ENCODE measurements at places on chromosomes 4 and X. TPM values are rescaled to one million over a fixed set of nuclear protein-coding genes. Genes with fewer than 3 reads are reported as not detected.

The STIM2 gene
- 35.5 TPM for total RNA-seq

DNA sequence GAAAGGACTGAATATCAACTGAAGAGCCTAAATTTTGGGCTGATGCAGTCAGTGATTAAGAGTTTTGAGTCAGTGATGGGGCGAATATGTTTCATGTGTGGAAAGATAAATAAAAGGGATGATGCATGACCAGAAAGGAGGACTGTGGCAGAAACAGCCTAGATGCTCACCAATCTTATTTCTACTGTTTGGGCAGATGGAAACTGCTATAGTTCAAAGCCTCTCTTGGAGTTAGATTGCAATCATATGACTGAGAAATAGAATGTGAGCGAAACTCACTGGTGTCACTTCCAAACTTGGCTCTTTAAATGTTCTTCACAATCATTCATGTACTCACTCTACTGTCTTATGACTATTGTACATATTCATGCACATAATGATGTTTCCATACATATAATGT is 35.4 kb upstream of the YTHDC1 start:
- no peak overlapping the region for H3K27ac ChIP-seq
- H3K4me1 ChIP-seq: no peaks in the 10 kb centered on the region
- H3K4me3 ChIP-seq: no peak overlapping the region
- H3K27me3 ChIP-seq: no peaks in the 10 kb centered on the region
- no peak for DNase-seq

GRCh38 chr4:155304375-155304774 is 72.4 kb downstream of the MAP9 start:
- H3K4me3 ChIP-seq: no peak overlapping the region
- H3K27ac ChIP-seq: no peak overlapping the region

GRCh38 chr4:87353592-87353991 is 30.9 kb upstream of the HSD17B13 start:
- no peak overlapping the region for H3K27ac ChIP-seq
- no peak overlapping the region for H3K4me3 ChIP-seq
- peaks cover 3% of the 10 kb centered on the region for H3K4me1 ChIP-seq
- peaks cover 6% of the 10 kb centered on the region for H3K36me3 ChIP-seq

DNA sequence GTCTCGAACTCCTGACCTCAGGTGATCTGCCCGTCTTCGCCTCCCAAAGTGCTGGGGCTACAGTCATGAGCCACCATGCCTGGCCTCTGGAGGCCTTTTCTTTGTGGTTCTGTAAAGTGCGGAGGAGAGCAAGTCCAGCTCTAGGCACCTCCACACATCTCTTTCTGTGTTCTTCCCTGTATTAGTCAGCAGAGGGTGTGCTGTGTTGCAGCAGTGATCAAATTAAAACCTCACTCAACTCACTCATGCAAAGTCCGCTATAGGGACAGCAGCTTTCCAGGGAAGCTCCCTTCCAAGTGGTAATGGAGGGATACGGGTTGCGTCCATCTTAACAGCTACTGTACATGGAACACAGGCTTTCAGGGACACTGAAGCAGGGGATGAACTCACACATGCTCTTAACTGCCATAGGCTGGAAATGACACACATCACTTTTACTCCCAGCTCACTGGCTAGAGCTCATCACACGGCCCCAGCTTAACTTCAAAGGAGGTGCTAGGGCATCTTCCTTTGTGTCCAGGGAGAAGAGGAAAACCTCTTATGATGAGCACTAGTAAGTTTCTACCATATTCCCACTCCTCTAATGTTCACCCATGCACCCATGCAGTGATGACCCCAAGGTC is 36.0 kb upstream of the CCNG2 start:
- H3K27ac ChIP-seq: no peak overlapping the region
- no peaks in the 10 kb centered on the region for H3K27me3 ChIP-seq
- no peak overlapping the region for H3K4me3 ChIP-seq
- H3K36me3 ChIP-seq: no peaks in the 10 kb centered on the region
- no peak for DNase-seq
- H3K4me1 ChIP-seq: no peaks in the 10 kb centered on the region

The TCEAL6 gene
- not detected for total RNA-seq

DNA sequence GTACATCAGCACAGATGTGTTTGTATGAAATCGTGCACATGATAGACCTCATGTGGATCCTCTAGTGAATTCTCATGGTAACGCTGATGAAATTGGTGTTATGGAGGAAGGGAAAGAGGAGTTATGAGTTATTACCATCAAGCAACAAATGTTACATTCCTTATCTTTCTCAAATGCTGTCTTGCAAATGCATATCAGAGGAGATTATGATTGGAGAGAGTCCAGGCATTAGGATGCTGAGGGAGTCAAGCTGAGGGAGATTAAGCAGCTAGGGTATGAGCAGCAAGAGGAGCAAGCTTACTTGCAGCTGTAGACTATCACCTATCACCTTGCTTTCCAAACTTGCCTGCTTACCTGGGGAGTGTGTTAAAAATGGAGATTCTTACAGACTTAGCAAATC is 36.8 kb upstream of the SFRP2 start:
- no peaks in the 10 kb centered on the region for H3K4me1 ChIP-seq
- H3K27ac ChIP-seq: no peak overlapping the region
- H3K36me3 ChIP-seq: no peaks in the 10 kb centered on the region
- no peaks in the 10 kb centered on the region for H3K27me3 ChIP-seq
- no peak overlapping the region for H3K4me3 ChIP-seq

DNA sequence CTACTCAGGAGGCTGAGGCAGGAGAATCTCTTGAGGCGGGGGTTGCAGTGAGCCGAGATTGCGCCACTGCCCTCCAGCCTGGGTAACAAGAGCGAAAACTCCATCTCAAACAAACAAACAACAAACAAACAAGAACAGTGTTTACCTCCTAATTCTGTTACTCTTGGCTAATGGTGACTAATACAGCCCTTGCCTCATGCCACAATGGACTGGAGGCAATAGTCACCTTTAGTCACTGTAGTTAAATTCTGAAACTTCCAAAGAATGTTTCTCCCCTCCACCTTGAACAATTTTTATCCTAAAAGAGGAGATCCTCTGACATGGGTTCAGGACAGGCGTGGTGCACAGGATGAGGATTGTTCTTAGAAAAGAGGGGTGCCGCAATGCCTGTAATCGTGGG is 241.2 kb upstream of the CTSO start:
- no peaks in the 10 kb centered on the region for H3K36me3 ChIP-seq
- peaks cover 2% of the 10 kb centered on the region for H3K4me1 ChIP-seq
- no peak overlapping the region for H3K27ac ChIP-seq
- H3K4me3 ChIP-seq: no peak overlapping the region
- H3K27me3 ChIP-seq: no peaks in the 10 kb centered on the region
- no peak for DNase-seq

DNA sequence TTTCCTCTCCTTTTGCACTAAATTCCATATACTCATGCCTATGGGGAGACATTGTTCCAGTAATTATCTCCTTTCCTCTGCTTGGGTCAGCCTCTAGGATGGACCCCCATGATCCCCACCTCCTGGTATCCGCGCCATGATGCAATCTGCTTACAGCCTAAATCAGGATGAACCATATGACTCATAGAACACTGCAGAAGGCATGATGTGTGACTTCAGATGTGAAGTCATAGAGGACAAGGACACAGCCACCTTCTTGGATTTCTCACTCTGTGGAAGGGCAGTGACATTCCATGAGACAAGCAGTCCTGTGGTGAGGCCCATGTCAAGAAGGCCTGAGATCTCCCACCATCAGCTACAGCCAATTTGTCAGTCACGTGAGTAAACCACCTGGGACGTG is 9.0 kb upstream of the TMEM144 start:
- DNase-seq: no peak
- peaks cover 4% of the 10 kb centered on the region for H3K36me3 ChIP-seq
- H3K4me1 ChIP-seq: no peaks in the 10 kb centered on the region
- no peak overlapping the region for H3K4me3 ChIP-seq
- no peaks in the 10 kb centered on the region for H3K27me3 ChIP-seq

DNA sequence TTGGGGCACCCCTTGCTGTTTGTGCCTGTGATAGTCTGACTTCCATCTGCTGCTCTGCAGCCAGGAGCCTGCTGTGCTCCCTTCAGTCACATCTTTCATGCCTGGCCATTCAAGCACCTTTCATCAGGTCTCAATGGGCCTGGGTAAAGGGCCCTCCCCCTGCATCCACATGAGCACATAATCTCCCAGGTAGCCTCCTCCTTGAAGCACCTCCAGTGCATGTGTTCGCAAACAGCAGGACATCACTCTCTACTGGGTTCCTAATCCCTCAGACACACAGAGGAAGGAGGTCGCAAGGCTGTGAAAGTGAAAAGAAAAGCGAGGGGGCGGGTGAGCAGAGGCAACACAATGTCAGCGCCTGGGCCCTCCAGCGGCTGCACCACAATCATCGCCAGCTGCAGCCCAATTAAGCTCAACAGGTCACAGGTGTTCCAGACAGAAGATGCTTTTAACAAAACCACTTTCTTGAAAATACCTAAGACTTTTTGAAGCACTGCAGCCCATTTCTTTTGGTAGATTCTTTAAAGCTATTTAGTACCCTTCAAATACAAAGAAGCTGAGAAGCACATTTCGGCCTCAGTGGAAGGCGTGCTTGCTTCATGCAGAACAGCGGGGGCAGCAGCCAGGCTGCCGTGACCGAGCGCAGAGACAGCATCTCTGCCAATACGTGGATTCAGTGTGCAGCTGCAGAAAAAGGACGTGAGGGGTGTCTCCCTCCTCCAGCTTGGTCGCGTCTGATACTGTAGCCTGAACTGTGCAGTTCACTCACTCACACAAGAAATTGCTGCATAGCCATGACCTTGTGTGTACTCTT is 92.2 kb upstream of the SPRY1 start:
- H3K4me1 ChIP-seq: peaks cover 15% of the 10 kb centered on the region
- no peaks in the 10 kb centered on the region for H3K27me3 ChIP-seq
- no peak overlapping the region for H3K27ac ChIP-seq
- DNase-seq: peak; percentile 50
- H3K36me3 ChIP-seq: no peaks in the 10 kb centered on the region

The KLF8 gene
- total RNA-seq: 12.6 TPM

GRCh38 chr4:16597845-16598596 is 300.4 kb downstream of the LDB2 start:
- H3K27ac ChIP-seq: no peak overlapping the region
- DNase-seq: no peak
- no peaks in the 10 kb centered on the region for H3K27me3 ChIP-seq

GRCh38 chrX:68710870-68711576 is 63.6 kb downstream of the STARD8 start:
- H3K4me1 ChIP-seq: no peaks in the 10 kb centered on the region
- no peak overlapping the region for H3K4me3 ChIP-seq
- H3K27ac ChIP-seq: no peak overlapping the region
- peaks cover 2% of the 10 kb centered on the region for H3K36me3 ChIP-seq
- H3K27me3 ChIP-seq: peaks cover 2% of the 10 kb centered on the region

GRCh38 chr4:158536833-158537232 is 15.2 kb downstream of the RXFP1 start:
- DNase-seq: no peak
- no peaks in the 10 kb centered on the region for H3K4me1 ChIP-seq
- no peak overlapping the region for H3K4me3 ChIP-seq
- H3K27ac ChIP-seq: no peak overlapping the region
- no peaks in the 10 kb centered on the region for H3K27me3 ChIP-seq
- H3K36me3 ChIP-seq: no peaks in the 10 kb centered on the region

The PDLIM3 gene
- 42.0 TPM for total RNA-seq

- no peaks in the 10 kb centered on the region for H3K27me3 ChIP-seq
- no peak overlapping the region for H3K27ac ChIP-seq
- no peak for DNase-seq
- H3K4me3 ChIP-seq: no peak overlapping the region
Measured at GRCh38 chr4:184762100-184762499, 28.2 kb upstream of the CENPU start.

DNA sequence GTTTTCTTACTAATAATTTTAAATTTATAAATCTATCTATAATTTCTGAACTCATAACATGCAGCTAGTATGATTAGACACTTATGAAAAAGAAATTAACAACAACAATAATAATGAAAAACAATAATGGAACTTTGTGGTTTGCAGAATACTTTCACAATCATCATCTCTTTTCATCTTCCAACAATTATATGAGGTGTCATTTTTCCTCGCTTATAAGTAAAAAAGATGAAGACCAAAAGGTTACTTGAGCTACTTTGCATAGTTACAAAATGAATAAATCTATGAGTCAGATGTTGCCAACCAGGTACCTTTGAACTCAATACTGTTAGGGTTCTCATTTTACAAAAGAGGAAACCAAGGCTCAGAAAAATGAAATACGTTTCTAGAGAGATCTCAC is 98.5 kb upstream of the ELOVL6 start:
- H3K4me1 ChIP-seq: no peaks in the 10 kb centered on the region
- no peak for DNase-seq
- no peaks in the 10 kb centered on the region for H3K36me3 ChIP-seq
- H3K27ac ChIP-seq: no peak overlapping the region
- no peak overlapping the region for H3K4me3 ChIP-seq
- H3K27me3 ChIP-seq: no peaks in the 10 kb centered on the region

The TMEM144 gene
- total RNA-seq: 17.3 TPM

DNA sequence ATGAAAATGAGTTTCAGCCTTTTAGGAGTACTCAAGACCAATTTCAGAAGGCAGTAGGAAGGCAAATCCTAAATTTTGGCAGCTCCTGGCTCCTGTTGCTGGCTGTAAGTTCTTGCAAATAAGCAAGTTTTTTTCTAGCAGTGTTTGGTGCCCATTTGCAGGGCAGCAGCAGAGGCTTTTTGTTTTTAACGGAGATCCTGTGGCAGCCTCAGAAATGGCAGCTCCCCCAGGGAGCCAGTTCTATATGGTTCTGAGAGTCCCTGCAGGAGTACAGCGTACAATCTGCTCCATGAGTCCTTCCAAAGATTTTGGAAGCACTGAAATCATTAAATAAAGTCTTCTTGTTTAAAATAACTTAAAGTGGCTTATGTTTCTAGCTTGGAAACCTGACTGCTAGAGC is 171.9 kb downstream of the NDST4 start:
- H3K27me3 ChIP-seq: no peaks in the 10 kb centered on the region
- no peak overlapping the region for H3K4me3 ChIP-seq
- DNase-seq: no peak
- no peaks in the 10 kb centered on the region for H3K36me3 ChIP-seq
- H3K27ac ChIP-seq: no peak overlapping the region

- no peaks in the 10 kb centered on the region for H3K27me3 ChIP-seq
- H3K4me3 ChIP-seq: no peak overlapping the region
- no peak for DNase-seq
- H3K4me1 ChIP-seq: no peaks in the 10 kb centered on the region
- H3K27ac ChIP-seq: no peak overlapping the region
Measured at GRCh38 chr4:11415409-11416070, 13.2 kb downstream of the HS3ST1 start.

GRCh38 chr4:47312170-47312569 is 151.3 kb downstream of the COMMD8 start:
- H3K36me3 ChIP-seq: no peaks in the 10 kb centered on the region
- H3K4me1 ChIP-seq: no peaks in the 10 kb centered on the region
- no peak overlapping the region for H3K27ac ChIP-seq
- no peak overlapping the region for H3K4me3 ChIP-seq

- H3K36me3 ChIP-seq: no peaks in the 10 kb centered on the region
- no peaks in the 10 kb centered on the region for H3K27me3 ChIP-seq
- H3K4me1 ChIP-seq: peaks cover 4% of the 10 kb centered on the region
- peak; percentile 76 for DNase-seq
- no peak overlapping the region for H3K27ac ChIP-seq
Measured at GRCh38 chr4:71009890-71010588, 16.6 kb downstream of the DCK start.

The MRFAP1L1 gene
- total RNA-seq: 75.1 TPM

The PSMD10 gene
- total RNA-seq: 40.2 TPM

The RAP2C gene
- 20.1 TPM for total RNA-seq

Measured in lung (tissue), 17 donors.